ENCODE measurements at places on chromosomes 1 and 21.

DNA sequence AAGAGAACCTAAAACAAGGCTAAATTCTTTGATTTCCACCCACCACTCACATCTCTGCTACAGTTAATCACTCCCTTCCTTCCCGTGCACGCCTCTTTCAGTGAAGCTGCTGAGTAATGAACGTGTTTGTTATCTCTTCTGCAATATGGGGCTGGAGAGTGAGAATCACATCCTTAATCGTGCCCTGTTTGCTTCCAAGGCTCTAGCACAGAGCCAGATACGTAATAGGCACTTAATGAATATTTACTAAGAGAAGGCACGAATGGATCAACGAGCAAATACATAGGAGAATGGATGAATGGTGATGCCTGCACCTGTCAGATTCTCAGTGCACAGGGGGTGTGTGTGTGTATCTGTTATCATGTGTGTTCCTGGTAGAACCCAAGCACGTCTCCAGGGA is 22.1 kb upstream of the FAM43B start:
- no peaks in the 10 kb centered on the region for H3K4me1 ChIP-seq
- no peak overlapping the region for H3K4me3 ChIP-seq
- H3K36me3 ChIP-seq: no peaks in the 10 kb centered on the region
- H3K27me3 ChIP-seq: no peaks in the 10 kb centered on the region

DNA sequence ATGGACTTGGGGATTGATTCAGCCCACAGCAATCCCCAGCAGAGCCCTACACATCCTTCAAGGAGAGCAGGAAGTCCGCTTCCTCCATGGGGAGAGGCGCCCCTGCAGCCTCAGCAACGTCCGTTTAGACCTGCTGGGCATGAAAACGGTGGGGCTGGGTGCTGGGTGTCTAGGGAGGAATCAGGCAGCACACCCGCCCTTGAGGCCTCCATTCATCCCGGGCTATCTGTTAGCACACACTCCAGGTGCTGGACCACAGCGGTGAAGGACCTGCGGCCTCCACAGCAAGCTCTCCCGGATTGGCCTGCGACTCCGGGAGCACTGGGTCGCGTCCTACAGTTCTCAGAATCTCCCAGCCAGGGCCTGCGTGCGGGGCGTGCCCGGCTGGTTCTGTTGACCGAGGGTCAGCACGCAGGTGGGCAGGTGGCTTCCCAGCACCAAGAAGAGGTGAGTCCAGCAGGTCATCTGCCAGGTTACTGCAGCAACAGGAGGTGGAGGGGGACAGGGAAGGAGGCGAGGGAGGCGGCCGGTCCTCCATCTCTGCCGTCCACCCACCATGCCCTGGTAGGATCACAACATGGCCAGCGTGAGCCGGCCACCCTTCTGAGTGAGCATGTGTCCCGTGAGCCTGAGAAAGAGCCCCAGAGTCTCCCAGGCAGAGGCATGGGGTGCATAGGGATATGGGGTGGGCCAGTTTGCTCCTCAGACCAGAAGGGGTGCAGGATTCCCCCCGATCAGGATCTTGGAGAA is 96.6 kb downstream of the RIPK4 start:
- no peak for DNase-seq
- H3K27me3 ChIP-seq: no peaks in the 10 kb centered on the region
- no peak overlapping the region for H3K4me3 ChIP-seq
- H3K27ac ChIP-seq: no peak overlapping the region

DNA sequence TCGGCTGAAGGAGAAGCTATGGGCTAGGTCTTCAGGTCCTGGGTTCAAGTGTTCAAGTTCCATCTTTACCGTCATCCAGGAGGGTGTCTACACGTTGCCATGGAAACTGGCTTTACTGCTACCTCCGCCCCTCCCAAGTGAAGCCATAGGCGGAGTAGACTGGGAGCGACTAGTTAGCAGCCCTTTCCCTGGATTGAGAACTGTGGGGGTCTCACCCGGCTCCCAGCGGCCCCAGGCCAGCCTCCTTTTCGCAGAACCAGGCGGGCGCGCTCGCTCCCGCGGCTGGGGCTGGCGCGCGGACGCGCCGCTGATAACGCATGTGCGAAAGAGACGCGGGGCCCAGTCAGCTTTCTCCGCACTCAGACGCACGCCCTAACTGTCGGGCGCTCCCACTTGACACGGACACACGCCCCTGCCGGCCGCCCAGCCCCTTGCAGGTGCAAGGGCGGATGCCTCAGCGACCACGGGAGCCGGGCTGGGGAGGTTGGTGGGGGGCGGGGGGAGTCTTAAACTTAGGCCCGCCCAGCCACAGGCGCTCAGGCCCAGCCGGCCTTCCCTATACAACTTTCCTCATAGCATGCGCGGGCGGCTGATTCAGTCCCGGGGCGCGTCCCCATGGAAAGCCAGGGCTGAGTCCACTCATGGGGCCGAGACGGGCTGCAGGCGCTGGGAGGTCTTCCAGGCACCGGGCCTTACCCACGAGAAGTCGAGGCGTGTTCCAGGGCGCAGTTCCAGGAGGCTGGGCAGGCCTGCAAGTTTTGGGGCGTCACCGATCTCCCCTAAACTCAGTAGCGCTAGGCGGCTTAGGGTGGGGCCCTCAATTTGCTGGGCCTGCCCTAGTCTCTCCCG is 7.4 kb downstream of the EFNA4 start:
- H3K27ac ChIP-seq: peak overlapping the region; percentile 51
- H3K27me3 ChIP-seq: no peaks in the 10 kb centered on the region
- H3K4me1 ChIP-seq: peaks cover 6% of the 10 kb centered on the region
- no peaks in the 10 kb centered on the region for H3K36me3 ChIP-seq
- H3K4me3 ChIP-seq: peak overlapping the region; percentile 72

- H3K27me3 ChIP-seq: no peaks in the 10 kb centered on the region
- DNase-seq: no peak
- no peaks in the 10 kb centered on the region for H3K36me3 ChIP-seq
- peaks cover 13% of the 10 kb centered on the region for H3K4me1 ChIP-seq
- peak overlapping the region; percentile 83 for H3K4me3 ChIP-seq
- H3K27ac ChIP-seq: no peak overlapping the region
Observed at GRCh38 chr1:173475564-173476196, 1.5 kb upstream of the PRDX6 start.

GRCh38 chr1:155011004-155011416 is 8.4 kb downstream of the ZBTB7B start:
- peaks cover 28% of the 10 kb centered on the region for H3K4me1 ChIP-seq
- H3K27me3 ChIP-seq: no peaks in the 10 kb centered on the region
- no peak for DNase-seq
- peak overlapping the region; percentile 99 for H3K27ac ChIP-seq

- no peaks in the 10 kb centered on the region for H3K4me1 ChIP-seq
- H3K4me3 ChIP-seq: no peak overlapping the region
- no peak overlapping the region for H3K27ac ChIP-seq
- DNase-seq: no peak
Observed at GRCh38 chr1:102535829-102536505, 539.2 kb upstream of the OLFM3 start.

GRCh38 chr1:85579622-85580021 is 939 bp upstream of the CCN1 start:
- H3K4me1 ChIP-seq: peaks cover 6% of the 10 kb centered on the region
- H3K27ac ChIP-seq: peak overlapping the region; percentile 99
- H3K36me3 ChIP-seq: no peaks in the 10 kb centered on the region
- no peaks in the 10 kb centered on the region for H3K27me3 ChIP-seq
- DNase-seq: no peak

- peak overlapping the region; percentile 59 for H3K27ac ChIP-seq
- DNase-seq: no peak
- peaks cover 6% of the 10 kb centered on the region for H3K4me1 ChIP-seq
- H3K27me3 ChIP-seq: no peaks in the 10 kb centered on the region
- no peaks in the 10 kb centered on the region for H3K36me3 ChIP-seq
Observed at GRCh38 chr1:170213596-170213995, 67.8 kb downstream of the NTMT2 start.

DNA sequence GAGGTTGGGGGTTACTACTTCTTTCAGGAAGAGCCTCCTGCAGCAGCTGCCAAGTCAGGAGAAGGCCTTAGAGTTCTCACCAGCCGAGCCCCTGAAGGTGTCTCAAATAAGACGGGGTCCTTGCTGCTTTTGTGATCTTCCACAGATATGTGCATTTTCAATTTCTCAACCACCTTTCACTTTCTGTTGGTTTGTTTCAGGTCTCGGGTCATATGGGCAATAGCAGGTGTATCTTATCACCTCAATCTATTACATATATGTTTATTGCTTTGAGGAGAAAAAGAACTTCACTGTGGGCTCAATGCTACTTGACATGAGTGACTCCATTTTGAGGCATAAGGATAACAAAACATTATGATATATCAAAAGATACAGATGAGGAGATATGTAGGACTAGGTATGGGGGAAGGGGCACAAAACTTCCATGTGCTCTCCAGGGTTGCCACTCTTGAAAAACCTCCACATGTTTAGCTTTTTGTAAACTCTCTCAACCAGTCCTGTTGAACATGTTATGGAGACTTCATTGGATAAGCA is 1171.4 kb upstream of the ADGRL2 start:
- DNase-seq: no peak
- H3K27me3 ChIP-seq: no peaks in the 10 kb centered on the region
- no peak overlapping the region for H3K4me3 ChIP-seq
- no peak overlapping the region for H3K27ac ChIP-seq
- H3K36me3 ChIP-seq: no peaks in the 10 kb centered on the region

DNA sequence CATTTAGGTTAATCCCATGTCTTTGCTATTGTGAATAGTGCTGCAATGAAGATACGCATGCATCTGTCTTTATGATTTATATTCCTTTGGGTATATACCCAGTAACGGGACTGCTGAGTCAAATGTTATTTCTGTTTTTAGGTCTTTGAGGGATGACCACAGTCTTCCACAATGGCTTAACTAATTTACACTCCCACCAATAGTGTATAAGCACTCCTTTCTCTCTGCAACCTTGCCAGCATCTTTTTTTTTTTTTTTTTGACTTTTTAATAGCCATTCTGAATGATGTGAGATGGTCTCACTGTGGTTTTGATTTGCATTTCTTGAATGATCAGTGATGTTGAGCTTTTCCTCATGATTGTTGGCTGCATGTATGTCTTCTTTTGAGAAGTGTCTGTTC is 33.5 kb downstream of the ASH1L start:
- H3K4me1 ChIP-seq: no peaks in the 10 kb centered on the region
- H3K27ac ChIP-seq: no peak overlapping the region
- H3K27me3 ChIP-seq: no peaks in the 10 kb centered on the region
- DNase-seq: no peak

GRCh38 chr21:46564391-46564790 is 40.5 kb downstream of the S100B start:
- no peak overlapping the region for H3K27ac ChIP-seq
- H3K36me3 ChIP-seq: peaks cover 5% of the 10 kb centered on the region
- no peaks in the 10 kb centered on the region for H3K4me1 ChIP-seq
- no peaks in the 10 kb centered on the region for H3K27me3 ChIP-seq
- no peak for DNase-seq

- no peak for DNase-seq
- no peaks in the 10 kb centered on the region for H3K27me3 ChIP-seq
- no peaks in the 10 kb centered on the region for H3K4me1 ChIP-seq
Observed at GRCh38 chr1:70583522-70583921, 172.5 kb downstream of the CTH start.

- no peak overlapping the region for H3K4me3 ChIP-seq
- H3K27ac ChIP-seq: no peak overlapping the region
- no peaks in the 10 kb centered on the region for H3K27me3 ChIP-seq
- no peaks in the 10 kb centered on the region for H3K4me1 ChIP-seq
- DNase-seq: no peak
- H3K36me3 ChIP-seq: no peaks in the 10 kb centered on the region
Observed at GRCh38 chr1:204782118-204782700, 88.5 kb upstream of the NFASC start.

DNA sequence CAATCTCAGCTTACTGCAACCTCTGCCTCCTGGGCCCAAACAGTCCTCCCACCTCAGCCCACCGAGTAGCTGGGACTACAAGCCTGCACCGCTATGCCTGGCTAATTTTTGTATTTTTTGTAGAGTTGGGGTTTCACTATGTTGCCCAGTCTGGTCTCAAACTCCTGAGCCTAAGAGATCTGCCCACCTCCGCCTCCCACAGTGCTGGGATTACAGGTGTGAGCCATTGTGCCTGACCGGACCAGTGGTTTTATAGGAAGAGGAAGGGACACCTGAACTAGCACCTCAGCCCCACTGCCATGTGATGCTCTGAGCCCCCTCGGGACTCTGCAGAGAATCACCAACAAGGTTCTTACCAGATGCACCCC is 4.1 kb downstream of the CRYBG2 start:
- DNase-seq: no peak
- H3K4me3 ChIP-seq: no peak overlapping the region
- no peaks in the 10 kb centered on the region for H3K36me3 ChIP-seq
- no peaks in the 10 kb centered on the region for H3K4me1 ChIP-seq

- no peak for DNase-seq
- no peak overlapping the region for H3K4me3 ChIP-seq
- no peaks in the 10 kb centered on the region for H3K4me1 ChIP-seq
- H3K27ac ChIP-seq: no peak overlapping the region
- no peaks in the 10 kb centered on the region for H3K27me3 ChIP-seq
Observed at GRCh38 chr1:156359973-156360372, 9.0 kb upstream of the RHBG start.

Data from breast epithelium (tissue), 4 donors.